ENCODE measurements at places on chromosomes 2 and 18.

DNA sequence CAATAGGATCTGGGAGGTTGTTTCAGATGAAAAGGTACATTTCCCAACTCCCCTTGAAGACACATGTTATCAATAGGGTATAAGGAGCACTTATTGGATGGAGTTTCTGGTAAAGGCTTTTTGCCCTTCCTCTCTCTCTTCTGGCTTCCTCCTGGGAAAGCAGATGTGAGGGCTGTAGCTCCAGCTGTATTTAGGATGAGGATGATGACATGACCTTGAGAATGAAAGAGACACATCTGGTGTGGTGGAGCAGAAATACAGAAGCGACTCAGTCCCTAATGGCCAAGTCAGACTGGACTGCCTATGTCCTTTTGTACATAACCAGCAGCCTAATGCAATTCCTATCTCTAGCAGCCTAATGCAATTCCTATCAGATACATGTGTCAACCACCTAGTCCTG, 100.9 kb upstream of the NXPH2 start:
- no peak overlapping the region for H3K27ac ChIP-seq

- H3K36me3 ChIP-seq: no peaks in the 10 kb centered on the region
- H3K27me3 ChIP-seq: no peaks in the 10 kb centered on the region
- H3K27ac ChIP-seq: no peak overlapping the region
- H3K4me1 ChIP-seq: no peaks in the 10 kb centered on the region
- no peak overlapping the region for H3K4me3 ChIP-seq
- DNase-seq: peak; percentile 9
Observed at GRCh38 chr18:4599312-4599711, 144.2 kb upstream of the DLGAP1 start.

DNA sequence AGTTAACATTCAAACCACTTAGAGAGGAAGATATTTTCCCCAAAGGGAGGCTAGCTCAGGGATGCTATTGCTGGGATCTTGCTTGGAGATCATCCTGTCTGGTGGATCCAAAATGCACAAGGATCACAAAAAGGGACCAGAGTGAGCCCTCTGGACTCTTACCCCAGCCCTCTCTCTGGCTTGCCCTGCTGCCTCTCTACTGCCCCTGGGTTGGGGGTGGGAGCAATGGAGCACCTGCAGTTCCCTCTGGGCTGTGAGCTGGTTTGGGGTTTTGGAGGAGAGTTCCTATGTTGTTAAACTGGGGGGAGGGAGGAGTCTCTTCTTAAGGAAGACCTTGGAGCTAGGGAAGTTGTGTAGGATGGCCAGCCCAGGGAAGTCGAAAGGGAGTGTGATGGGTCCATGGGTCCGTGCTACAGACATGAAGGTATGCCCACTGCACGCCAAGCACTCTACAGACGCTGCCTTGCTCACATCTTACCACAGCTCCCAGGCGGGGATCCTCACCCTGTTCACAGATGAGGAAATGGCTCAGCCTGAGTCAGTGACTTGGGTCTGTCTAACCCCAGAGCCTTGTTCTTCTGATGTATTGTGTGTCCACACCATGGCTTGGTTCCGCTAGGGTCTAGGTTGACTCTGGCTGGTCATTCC, 3.8 kb downstream of the LBH start:
- H3K4me3 ChIP-seq: peak overlapping the region; percentile 47
- peaks cover 63% of the 10 kb centered on the region for H3K4me1 ChIP-seq
- H3K27ac ChIP-seq: no peak overlapping the region

GRCh38 chr2:190210471-190210870, 109.2 kb downstream of the HIBCH start:
- no peaks in the 10 kb centered on the region for H3K36me3 ChIP-seq
- peaks cover 16% of the 10 kb centered on the region for H3K4me1 ChIP-seq
- H3K27me3 ChIP-seq: peaks cover 4% of the 10 kb centered on the region

GRCh38 chr18:22177327-22177871, 8.0 kb downstream of the GATA6 start:
- peaks cover 50% of the 10 kb centered on the region for H3K36me3 ChIP-seq
- H3K4me3 ChIP-seq: peak overlapping the region; percentile 61
- H3K27ac ChIP-seq: no peak overlapping the region
- H3K27me3 ChIP-seq: peaks cover 24% of the 10 kb centered on the region
- peaks cover 33% of the 10 kb centered on the region for H3K4me1 ChIP-seq

- peak; percentile 58 for DNase-seq
- peak overlapping the region; percentile 84 for H3K4me3 ChIP-seq
- peaks cover 8% of the 10 kb centered on the region for H3K27me3 ChIP-seq
- peaks cover 5% of the 10 kb centered on the region for H3K36me3 ChIP-seq
Observed at GRCh38 chr18:26655525-26656430, 107.4 kb upstream of the KCTD1 start.

GRCh38 chr2:181357979-181358378, 99.2 kb upstream of the ITGA4 start:
- no peak overlapping the region for H3K27ac ChIP-seq
- no peaks in the 10 kb centered on the region for H3K36me3 ChIP-seq
- H3K27me3 ChIP-seq: no peaks in the 10 kb centered on the region
- DNase-seq: no peak
- H3K4me1 ChIP-seq: peaks cover 4% of the 10 kb centered on the region
- no peak overlapping the region for H3K4me3 ChIP-seq

DNA sequence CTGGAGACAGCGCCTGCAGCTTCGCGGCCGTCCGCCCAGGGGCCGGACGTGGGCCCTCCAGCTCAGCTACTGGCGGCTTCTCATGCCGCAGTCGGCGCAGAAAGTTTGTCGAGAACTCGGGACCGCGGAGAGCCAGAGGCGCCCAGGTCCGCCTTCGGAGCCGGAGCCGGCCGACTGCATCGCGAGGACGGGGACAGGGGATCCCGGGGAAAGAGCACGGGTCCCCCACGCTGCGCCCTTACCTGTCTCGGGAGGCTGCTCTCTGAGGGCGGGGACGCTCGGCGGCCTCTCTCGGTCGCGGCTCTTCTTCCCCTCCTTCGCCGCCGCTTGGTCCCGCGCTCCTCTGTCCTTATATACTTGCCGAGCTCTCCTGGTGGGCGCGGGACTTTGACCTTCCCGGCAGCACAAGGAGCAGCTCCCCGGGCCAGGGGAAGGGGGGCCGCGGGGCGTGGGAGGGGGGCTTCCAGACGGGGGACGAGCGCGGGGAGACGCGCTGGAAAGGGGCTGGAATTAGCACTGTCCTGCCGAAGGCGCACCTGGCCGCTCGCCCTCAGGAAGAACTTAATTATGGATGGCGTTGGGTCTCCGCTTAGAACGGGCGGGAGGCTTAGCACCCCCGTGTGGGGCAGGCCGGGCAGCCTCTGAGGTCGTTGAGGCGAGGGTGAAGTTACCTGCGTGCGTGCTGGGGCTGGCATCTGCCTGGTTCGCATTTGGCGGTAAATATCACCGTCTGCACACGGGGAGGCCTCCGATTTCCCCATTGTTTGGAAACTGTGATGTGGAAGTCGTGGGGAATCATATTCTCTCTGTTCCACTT, at the start of gene POMC:
Gene POMC, minus strand, starts transcription at position 325 of the 817 bp plus-strand sequence. CDS start 3,808 bp downstream, outside the sequence.
- no peak within 1 kb of the TSS for H3K4me3 ChIP-seq
- peak; percentile 51 for DNase-seq
- H3K36me3 ChIP-seq: no peaks in the 10 kb centered on the region
- H3K27ac ChIP-seq: no peak within 1 kb of the TSS

- H3K4me1 ChIP-seq: peaks cover 22% of the 10 kb centered on the region
- DNase-seq: no peak
- peaks cover 33% of the 10 kb centered on the region for H3K36me3 ChIP-seq
- H3K4me3 ChIP-seq: no peak overlapping the region
- H3K27me3 ChIP-seq: peaks cover 2% of the 10 kb centered on the region
Observed at GRCh38 chr2:127193967-127194280, 26.2 kb downstream of the CYP27C1 start.

DNA sequence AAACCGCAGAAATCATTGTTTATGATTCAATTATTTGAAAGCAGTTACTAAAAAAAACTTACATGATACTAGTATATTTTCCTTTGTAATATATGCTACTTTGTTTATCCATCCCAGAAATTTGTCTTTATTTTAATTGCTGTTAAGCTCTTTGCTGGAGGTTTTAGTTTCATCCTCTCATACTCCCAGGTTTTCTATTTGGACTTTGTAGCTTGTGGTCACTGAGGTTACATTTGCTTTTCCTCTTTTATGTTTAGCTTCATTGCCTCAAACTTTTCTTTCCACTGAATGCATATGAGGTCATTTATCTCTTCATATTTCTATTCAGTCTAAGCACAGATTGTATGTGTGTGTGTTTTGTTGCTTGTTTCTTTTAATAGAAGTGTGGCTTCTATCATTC, 89.9 kb downstream of the ERBB4 start:
- DNase-seq: no peak
- no peak overlapping the region for H3K27ac ChIP-seq
- no peaks in the 10 kb centered on the region for H3K36me3 ChIP-seq
- H3K27me3 ChIP-seq: peaks cover 1% of the 10 kb centered on the region
- H3K4me3 ChIP-seq: no peak overlapping the region

DNA sequence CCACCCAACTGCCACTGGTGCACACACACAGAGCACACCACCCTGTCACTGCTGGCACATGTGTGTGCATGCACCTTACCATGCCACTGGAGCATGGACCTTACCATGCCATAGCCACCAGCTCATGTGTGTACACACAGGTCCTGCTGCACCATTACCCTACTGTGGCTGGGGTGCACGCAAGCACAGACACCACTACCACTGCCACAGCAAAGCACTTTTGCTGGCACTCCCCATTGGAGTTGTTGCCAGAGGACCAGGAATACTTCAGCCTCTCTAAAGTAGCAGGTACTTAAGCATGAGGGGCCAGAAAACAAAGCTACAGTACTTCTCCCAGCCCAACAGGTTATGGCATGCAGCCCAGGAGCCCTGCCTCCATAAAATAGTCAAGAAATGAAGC, 404.8 kb downstream of the MBD2 start:
- H3K27me3 ChIP-seq: no peaks in the 10 kb centered on the region
- no peak overlapping the region for H3K4me3 ChIP-seq
- H3K27ac ChIP-seq: no peak overlapping the region
- no peak for DNase-seq
- H3K36me3 ChIP-seq: no peaks in the 10 kb centered on the region
- no peaks in the 10 kb centered on the region for H3K4me1 ChIP-seq

GRCh38 chr2:219852626-219853025, 225.2 kb downstream of the SLC4A3 start:
- no peak for DNase-seq
- H3K36me3 ChIP-seq: no peaks in the 10 kb centered on the region
- peaks cover 6% of the 10 kb centered on the region for H3K27me3 ChIP-seq
- no peaks in the 10 kb centered on the region for H3K4me1 ChIP-seq
- no peak overlapping the region for H3K4me3 ChIP-seq
- no peak overlapping the region for H3K27ac ChIP-seq

DNA sequence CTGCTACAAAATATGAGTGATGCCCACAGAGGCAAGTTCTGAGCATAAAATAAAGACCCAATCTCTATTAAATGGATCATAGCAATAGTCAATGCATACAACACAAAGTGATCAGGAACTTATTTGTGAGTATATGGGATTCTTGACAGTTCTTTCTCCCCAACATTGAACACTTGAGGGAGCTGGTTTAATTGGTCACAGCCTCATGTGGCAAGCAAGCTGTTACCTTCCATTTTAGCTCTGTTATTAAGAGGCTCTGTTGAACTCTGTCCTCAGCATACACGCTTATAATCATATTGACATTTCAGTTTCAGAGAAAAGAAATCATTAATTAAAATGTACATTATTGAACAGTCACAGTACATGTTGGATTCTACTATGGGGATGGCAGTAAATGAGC, 37.6 kb upstream of the PAX3 start:
- no peaks in the 10 kb centered on the region for H3K27me3 ChIP-seq
- H3K36me3 ChIP-seq: peaks cover 4% of the 10 kb centered on the region
- H3K4me1 ChIP-seq: peaks cover 3% of the 10 kb centered on the region
- H3K27ac ChIP-seq: no peak overlapping the region
- H3K4me3 ChIP-seq: no peak overlapping the region

GRCh38 chr18:11066038-11066437, 83.3 kb downstream of the PIEZO2 start:
- H3K36me3 ChIP-seq: no peaks in the 10 kb centered on the region
- DNase-seq: no peak
- H3K4me1 ChIP-seq: peaks cover 28% of the 10 kb centered on the region
- H3K27me3 ChIP-seq: peaks cover 8% of the 10 kb centered on the region
- no peak overlapping the region for H3K4me3 ChIP-seq

DNA sequence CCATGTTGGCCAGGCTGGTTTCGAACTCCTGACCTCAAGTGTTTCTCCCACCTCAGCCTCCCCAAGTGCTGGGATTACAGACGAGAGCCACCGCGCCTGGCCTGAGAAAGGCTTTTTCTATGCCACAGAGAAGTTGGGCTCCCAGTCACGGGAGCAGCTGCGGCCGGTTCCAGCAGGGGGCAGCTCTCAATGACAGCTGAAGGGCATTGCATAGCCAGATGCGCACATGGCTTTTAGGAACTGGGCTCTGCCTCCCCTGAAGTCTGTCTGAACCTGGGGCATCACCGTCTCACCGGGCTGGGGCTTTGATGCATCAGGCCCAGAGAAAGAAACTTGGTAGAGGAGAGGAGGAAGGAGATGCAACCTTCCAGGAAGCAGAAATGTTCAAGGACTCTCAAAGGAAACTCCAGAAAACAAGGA, 84.2 kb upstream of the LAPTM4A start:
- peak; percentile 69 for DNase-seq
- no peaks in the 10 kb centered on the region for H3K27me3 ChIP-seq
- H3K4me1 ChIP-seq: peaks cover 23% of the 10 kb centered on the region
- no peaks in the 10 kb centered on the region for H3K36me3 ChIP-seq
- no peak overlapping the region for H3K27ac ChIP-seq
- no peak overlapping the region for H3K4me3 ChIP-seq

DNA sequence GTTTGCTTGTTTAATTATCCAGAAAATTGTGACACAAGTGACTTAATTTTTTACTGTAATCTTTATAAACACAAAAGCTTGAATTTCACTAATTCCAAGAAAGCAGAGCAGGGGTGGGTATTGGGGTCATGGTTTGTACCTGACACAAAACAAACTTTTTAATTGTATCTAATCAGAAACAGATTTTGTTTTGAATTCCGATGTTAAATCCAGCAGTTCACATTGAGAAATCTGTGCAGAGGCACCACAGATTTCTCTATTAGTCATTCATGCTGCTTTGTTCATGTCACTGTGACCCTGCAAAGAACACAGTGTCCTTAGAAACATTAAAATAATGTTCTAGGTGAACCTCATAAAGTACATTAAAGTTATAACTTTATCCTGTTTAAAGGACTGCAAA, 443.4 kb downstream of the NYAP2 start:
- H3K4me3 ChIP-seq: no peak overlapping the region
- H3K27ac ChIP-seq: no peak overlapping the region
- DNase-seq: no peak
- no peaks in the 10 kb centered on the region for H3K36me3 ChIP-seq
- no peaks in the 10 kb centered on the region for H3K4me1 ChIP-seq

- H3K4me3 ChIP-seq: peak within 1 kb of the TSS; percentile 98
- peaks cover 18% of the 10 kb centered on the region for H3K4me1 ChIP-seq
- DNase-seq: peak; percentile 72
- peak within 1 kb of the TSS; percentile 80 for H3K27ac ChIP-seq
Observed at GRCh38 chr2:68319398-68320117, at the start of gene CNRIP1. CNRIP1 (minus strand) TSS chr2:68319949; CDS start chr2:68319400, 549 bp downstream.

GRCh38 chr2:138703242-138703641, 76.9 kb downstream of the NXPH2 start:
- H3K27ac ChIP-seq: no peak overlapping the region
- H3K4me1 ChIP-seq: peaks cover 8% of the 10 kb centered on the region
- H3K36me3 ChIP-seq: no peaks in the 10 kb centered on the region
- H3K4me3 ChIP-seq: no peak overlapping the region

- H3K4me1 ChIP-seq: peaks cover 12% of the 10 kb centered on the region
- H3K27me3 ChIP-seq: peaks cover 13% of the 10 kb centered on the region
- DNase-seq: no peak
- no peak overlapping the region for H3K4me3 ChIP-seq
Observed at GRCh38 chr2:101900375-101900774, 91.4 kb upstream of the IL1R2 start.

GRCh38 chr2:14632133-14632936, at the start of gene LRATD1:
LRATD1 (plus strand) TSS chr2:14632717; CDS start chr2:14633980, 1,263 bp downstream.
- peaks cover 41% of the 10 kb centered on the region for H3K4me1 ChIP-seq
- peak; percentile 96 for DNase-seq
- no peaks in the 10 kb centered on the region for H3K36me3 ChIP-seq
- H3K27me3 ChIP-seq: peaks cover 10% of the 10 kb centered on the region

Measured in endothelial cell (in vitro differentiated cells).